ENCODE measurements at places on chromosomes 6 and 20.

DNA sequence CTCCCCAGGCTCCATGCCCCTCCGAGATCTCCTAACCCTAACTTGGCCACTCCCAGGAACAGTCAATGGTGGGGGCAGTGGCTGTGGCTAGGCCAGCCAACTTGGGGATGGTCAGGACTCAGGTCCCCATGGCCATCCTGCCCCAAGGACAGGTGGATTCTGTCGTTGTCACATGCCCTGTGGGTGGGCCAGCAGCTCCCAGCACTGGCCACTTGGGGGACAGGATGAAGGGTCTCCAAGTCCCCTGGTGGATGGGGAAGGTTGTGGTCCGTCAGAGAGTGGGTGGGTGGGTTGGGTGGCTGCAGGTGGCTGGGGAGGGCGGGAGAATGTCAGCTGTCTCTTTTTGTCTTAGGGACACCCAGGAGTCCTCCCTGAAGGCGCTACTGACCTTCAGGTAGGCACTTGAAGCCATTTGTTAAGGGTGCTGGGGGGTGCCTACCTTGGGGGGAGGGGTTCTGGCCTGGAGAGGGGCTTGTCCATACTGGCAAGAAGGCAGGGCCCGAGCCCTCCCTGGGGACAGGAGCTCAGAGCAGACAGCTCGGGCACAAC lies 5.5 kb downstream of the COL9A3 start:
- no peak for DNase-seq

DNA sequence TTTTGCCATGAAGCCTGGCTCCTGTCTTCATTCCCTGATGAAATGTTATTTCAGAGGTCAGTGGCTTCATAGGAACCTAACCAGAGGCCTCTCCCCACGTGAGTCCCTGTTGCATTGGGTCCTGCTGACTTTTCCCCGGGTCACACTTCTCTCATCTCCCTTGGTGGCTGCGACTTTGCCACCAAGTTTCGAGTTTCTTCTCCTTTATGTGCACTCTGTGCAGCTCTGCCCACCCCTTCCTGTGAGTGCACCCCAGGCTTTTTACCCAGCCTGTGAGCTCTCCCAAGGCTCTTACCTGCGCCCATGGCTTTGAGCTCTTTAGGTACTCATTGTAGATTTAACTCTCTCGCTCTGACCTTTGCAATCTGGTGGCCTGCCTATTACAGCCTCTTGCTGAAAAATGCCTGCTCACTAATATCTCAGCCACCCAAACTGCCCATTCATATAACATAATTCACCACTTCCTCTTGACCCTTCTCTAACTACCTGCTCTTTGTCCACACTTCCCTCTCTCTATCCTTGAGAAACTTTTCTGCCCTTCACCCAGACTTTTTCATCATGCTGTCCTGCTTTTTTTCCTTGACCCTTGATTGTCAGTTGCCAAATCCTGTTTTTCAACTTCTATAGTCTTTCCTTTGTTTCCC lies 105.9 kb downstream of the SASH1 start:
- DNase-seq, result no peak

DNA sequence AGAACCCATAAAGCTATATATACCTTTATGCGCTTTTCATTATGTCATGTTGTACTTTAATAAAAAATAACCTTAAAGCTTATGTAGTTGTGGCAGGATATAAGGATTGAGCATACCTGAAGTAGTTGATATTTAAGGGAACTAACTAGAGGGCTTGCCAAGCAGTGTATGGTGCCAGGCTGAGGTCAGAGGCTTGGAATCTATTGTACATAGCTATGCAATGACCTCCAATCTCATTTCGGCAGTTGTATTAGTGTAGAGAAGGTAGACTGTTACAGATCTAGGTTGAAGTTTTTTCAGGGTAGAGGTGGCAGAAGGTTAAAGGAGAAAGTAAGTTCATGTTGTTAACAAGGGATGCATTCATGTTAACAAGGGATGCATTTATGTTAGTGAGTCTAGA lies 397.7 kb upstream of the HS3ST5 start:
- no peak for DNase-seq

DNA sequence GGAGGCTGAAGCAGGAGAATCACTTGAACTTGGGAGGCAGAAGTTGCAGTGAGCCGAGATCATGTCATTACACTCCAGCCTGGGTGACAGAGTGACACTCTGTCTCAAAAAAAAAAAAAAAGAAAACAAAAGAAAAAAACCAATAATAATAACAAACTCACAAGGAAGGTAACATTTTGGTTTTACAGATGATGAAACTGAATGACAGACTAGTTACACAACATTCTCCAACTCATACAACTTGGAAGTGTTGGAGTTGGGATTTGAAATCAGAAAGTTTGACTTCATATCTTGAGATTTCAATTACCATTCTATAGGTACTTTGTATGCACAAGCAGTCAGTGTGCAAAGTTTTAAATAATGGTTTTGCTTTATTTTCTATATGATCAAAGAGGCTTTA lies 10.2 kb downstream of the TPD52L1 start:
- no peak for DNase-seq

DNA sequence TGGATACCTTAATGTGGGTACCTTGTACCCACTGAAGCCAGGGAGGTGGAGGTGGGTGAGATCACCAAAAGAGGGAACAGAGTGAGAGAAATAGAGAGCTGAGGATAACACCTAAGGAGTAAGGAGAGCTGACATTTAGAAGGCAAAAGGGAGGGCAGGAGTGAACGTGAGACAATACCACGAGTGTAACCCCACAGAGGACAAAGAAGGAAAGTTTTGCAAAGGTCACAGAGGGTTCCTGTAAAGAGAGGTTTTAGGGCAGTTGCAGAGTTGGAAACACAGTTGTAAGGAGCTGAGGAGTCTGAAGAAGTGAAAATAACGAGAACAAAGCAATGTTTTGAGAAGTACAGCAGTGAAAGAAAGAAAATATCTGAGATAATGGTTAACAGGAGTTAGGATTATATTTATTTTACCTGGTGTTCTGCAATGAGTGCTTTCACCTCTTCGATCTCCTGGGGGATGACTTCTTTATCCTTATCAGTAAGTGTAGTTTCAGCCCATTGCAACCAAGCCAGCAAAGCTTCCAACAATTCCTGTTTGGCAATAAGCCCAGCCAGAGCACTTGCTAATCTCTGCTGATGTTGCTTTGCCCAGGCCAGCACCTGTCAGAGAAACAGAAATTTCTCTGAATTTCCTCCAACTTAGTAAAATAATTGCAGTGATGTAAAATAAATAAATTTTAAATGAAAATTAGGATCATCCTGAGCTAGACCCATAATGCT lies 166.8 kb downstream of the DST start:
- DNase-seq, result no peak

DNA sequence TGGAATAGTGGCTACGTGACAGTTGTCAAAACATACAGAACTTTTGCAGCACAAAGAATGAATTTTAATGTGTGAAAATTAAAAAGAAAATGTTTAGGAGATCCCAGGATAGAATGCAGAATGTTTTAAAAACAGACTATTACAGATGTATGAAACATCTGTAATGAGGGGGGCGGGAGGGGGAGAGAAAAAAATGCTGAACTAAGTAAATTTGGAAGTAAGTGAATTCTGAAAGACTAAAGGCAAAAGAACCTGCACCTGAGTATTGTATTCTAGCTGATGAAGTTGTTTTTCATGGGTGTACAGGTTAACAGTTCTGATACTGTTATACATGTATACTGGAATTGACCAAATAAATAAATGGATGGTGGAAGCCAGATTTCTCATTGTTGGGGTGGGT lies 178.8 kb downstream of the ZFAND3 start:
- DNase-seq, result no peak

DNA sequence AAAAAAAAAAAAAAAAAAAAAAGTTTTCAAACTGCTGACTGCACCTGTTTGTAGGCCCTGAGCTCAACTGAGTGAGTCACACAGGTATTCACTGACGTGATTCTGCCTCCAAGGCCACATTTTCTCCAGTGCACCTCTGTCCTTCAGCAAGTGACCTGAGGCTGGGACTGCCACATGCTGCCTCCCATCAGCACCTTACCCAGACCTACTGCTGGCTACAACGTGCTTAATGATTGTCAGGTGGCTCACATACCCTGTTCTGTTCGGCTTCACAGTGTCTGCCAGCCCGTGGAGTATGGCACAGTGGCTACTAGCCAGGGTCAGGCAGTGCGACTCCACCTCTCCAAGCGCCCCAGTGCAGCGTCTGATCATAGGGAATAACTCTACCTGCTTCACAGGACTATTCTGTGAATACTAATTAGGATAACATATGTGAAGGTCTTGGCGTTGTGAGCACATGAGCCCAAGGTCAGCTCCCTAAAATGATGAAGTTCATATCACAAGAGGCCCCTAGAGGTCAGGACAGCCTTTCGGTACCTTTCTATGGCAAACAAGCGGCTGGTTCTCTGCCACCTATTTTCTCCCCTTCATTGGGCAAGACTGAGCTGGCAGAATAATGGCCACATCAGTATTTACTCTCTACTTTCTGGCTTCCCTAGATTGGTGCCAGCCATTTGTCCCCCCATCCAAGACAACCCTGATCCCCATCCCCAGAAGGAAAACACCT lies 28.1 kb downstream of the RIPOR3 start:
- DNase-seq, result no peak

DNA sequence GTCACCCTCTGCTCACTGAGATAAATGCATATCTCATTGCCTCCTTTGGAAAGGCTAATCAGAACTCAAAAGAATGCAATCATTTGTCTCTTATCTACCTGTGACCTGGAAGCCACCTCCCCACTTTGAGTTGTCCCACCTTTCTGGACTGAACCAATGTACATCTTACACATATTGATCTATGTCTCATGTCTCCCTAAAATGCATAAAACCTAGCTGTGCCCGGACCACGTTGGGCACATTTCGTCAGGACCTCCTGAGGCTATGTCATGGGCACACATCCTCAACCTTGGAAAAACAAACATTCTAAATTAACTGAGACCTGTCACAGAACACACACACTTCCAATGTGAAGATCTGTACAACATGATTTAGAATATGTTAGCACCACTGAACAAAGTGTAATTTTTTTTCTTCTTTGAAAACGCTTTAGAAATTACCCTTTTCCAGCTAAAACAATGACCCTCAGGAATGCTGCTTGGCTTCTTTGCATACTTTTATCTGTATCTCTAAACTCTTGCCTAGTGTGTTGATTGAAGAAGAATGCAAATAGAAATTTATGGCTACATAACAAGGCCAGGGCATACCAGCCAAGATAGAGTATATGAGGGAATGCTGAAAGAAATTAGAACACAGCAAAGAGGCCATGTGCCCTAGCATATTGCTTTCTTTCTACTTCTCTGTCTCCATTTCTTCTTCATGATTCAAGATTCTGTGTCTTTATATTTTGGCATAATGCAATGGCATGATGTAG lies 84.6 kb upstream of the DST start:
- no peak for DNase-seq

DNA sequence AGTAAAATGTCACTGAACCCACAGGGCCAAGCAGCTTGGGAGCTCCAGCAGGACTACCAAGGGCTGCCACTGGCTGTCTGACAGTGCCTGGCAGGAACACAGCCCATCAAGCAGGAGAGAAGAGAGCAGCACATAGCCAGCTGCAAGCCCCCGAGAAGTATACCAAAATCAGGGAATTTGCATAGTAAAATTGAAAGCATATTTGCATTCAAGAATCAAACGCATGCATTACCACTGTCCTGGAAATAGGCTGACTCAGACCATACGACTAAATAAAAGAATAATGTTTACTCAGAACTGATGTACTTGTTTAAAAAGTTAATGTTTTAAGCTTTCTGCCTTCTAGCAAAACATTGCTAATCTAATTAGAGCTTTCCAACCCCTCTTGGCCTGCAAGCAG lies 298.1 kb downstream of the TFAP2B start:
- no peak for DNase-seq
